ENCODE measurements at places on chromosomes 5 and 9.

GRCh38 chr5:73592551-73592950, 27.0 kb downstream of the UTP15 start:
- DNase-seq = no peak

DNA sequence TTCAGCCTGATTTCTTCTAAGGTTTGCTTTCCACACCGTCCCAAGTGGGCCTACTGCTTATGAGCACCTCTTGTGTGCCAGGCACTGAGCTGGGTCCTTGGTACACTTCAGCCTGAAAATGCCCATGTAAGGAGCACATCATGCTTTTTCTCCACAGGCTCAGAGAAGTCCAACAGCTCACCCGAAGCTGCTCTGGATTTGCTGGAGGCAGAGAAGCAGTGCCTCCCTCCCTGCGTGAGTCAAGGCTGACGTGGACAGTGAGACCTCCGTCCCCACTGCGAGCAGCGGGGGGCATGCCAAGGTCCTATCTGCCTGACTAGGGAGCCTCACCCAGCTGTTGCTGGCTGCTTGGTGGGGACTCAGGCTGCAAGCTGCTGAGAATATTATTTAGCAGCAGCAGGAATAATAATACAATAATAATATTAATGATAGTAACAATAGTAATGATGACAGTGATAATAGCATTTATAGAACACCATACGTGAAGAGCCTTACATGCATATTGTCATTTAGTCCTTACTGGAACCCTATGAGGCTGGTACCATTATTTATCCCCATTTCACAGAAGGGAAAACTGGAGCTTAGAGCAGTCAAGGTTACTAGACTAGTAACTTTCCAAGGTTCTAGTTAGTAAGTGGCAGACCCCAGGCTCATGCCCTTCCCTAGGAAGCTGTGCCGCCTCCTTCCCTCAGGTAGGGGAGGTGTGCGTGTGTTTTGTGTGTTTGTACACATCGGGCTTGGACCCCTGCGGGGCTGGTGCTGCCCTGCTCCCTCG, 194.8 kb downstream of the HSPA4 start:
- no peak for DNase-seq

- no peak for DNase-seq
Observed at GRCh38 chr9:26067608-26068007, 389.4 kb upstream of the TUSC1 start.

- DNase-seq = no peak
Observed at GRCh38 chr9:113674436-113674835, 201.7 kb upstream of the ZNF618 start.

GRCh38 chr5:87368601-87369000, 44.1 kb downstream of the CCNH start:
- no peak for DNase-seq

DNA sequence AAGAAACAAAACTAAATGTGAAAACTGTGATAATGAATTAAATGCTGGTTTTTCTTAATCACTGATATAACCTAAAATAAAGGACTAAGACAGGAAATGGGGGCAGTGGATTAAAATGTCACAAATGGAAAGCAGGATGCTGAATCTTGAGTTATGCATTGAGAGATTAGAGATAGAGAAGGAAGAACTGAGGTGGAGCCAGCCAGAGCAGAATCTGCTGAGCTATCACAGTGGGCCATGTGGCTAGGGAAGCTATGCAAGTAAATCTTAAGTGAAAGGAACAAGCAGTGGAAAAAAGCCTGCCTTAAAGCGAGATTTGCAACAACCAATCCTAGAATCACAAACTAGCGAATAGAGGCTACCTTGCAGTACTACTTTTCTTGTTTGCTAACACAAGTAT, 188.5 kb upstream of the RASA1 start:
- no peak for DNase-seq

DNA sequence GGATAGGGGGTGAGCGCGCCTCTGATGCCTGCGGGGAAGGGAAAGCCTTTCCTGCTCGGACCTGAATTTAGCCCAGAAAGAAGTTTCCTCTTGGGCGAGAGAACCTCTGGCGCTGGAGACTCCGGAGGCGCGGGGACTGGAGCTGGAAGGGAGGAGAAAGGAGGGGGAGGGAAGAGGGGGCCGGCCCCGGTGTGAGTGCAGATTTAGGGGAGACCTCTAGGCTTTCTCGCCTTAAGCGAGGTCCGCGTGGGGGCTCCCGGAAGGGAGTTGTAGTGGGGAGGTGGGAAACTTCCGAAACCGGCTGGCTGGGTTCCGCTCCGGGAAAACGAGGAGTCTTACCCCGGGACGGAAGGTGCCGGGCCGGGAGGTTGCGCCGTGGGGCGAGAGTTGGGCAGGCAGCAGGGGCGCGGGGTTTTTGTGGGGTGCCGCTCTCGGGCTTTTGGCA, 1.3 kb downstream of the PCSK5 start:
- DNase-seq = peak; percentile 9

DNA sequence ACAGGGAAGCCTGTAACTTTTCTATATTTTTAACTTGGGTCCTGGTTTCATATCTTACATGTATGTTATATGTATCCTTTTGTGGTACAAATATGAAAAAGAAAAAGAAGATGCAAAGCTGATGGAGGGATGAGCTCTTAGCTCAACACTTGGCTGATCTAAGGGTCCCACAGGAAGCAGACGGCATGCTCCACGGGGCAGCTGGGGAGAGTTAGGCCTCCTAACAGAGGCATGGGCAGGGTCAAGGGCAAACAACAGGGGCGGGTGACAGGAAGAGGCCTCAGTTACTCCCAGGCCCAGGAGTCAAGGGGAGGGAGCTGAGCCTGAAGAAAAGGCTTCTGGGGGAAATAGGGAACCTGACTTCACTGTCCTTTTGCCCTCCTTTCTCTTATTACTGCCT, 287.2 kb downstream of the ZSWIM6 start:
- DNase-seq = no peak

DNA sequence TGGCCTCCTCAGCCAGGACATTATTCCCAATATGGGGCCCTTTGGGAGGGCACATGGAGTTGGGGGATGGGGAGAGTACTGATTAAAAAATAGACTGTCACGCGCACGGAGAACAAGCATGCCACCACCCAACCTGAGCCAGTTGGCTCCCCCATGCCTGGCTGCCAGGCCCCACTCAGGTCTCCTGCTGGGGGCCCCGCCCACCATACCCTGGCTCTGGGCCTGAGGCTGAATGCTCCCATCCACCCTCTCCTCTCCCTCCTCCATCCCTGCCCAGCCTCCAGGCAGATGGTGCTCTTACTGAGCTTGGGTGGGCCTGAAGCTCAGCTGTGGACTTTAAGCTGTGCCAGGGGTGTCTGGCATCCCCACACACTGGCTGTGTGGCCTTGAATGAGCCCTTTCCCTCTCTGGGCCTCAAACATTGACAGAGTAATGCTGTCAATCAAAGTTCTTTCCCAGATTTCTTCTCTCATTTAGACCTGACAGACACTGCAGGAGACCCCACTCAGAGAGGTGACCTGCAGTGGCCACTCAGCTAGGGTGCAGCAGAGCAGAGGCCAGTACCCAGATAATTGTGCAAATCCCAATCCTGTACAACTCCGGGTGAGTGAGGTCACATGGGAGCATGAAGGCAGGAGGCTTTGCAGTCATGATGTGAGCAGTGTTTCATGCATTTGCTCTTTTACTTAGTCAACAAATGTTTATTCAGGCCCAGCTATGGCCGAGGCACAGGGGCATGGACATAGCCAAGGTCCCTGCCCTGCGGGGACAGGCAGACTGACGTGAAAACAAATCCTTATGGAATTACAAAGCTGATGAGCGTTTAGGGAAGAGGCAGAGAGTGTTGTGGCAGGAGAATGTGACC, 9.8 kb upstream of the SYNPO start:
- no peak for DNase-seq

DNA sequence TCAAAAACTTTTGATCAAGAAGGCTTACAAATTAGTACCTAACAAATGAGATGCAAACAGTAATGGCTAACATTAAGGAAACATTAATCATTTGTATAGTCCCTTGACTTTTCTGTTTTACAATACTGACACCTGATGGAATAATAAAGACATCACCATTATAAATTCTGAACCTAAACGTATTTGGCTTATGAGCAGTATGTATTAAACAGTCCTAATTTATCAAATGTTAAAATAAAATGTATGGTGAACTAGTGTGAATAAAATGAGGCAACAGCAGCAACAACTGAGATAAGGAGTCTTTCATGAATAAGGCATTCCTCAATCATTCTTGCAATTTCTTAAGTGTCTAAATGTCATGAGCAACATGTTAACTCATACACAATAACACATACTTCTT, 6.0 kb downstream of the PUM3 start:
- DNase-seq = no peak

GRCh38 chr5:133370904-133371303, 241.4 kb downstream of the FSTL4 start:
- no peak for DNase-seq

GRCh38 chr5:68644971-68645370, 429.4 kb downstream of the PIK3R1 start:
- no peak for DNase-seq

DNA sequence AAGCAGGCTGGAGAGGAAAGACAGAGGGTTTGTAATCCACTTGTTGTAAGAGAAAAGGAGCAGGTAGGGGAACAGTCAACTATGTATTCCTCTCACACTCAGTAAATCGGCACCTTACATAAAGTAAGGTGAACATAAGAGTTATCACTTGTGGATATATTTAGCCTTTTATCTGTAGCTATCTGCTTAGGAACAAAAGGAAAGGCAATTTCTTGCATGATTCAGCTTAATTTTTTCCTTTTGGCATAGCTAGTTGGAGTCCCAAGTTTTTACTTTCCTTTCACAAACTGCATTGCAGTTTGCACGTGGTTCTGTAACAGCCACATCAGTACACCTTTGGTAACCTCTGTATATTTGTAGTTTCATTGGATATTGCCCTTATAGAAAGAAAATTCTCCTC, 250.9 kb upstream of the PIK3R1 start:
- no peak for DNase-seq

DNA sequence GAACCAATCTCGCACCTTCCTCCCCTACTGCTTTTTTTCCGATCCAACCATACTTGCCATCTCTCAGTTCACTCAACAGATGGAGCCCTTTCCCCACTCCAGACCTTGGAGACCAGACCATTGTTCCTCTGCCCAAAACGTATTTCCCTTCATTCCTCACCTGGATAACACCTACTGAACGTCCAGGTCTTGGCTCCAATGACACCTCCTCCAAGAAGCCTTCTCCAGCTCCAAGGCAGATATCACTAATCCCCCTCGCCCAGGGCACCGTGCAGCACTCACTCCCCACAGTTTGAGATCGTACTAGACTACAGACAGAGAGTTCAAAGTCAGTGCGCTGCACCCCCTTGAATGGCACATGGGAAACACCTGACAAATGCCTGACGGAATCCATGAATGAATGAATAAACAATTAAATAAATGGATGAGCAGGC, 47.1 kb upstream of the AKNA start:
- no peak for DNase-seq

DNA sequence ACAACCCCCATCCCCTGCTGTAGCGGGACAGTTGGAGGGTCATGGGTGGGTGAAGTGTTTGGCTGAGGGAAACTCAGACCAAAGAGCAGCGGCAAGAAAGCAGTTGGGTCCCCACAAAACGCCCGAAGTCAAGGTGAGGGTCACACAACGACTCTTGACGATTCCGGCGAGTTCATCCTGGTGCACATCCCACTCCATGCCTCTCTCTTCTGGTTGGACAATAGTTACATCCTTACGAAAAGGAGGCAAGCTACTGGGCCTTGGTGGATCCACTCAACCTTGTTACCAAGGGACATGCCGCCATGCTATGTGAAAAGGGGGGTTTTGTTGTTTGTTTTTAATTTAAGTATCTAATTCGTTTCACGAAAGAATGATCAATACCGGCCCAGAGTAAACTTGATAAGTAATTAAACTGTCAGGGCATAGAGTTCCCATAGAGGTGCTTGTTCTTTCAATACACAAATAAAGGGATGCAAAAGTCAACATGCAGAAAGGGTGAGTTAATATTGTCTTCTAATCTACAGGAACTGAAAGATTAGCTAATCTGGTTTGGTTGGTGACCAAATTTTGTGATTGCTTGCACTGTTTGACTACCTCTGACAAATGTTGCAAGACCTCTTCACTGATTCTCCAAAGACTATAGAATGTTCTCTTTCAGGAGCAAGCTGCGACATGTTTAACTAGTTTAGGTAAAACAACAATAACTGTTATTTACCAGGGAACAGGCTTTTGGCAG, 732 bp upstream of the SMIM15 start:
- DNase-seq = no peak

DNA sequence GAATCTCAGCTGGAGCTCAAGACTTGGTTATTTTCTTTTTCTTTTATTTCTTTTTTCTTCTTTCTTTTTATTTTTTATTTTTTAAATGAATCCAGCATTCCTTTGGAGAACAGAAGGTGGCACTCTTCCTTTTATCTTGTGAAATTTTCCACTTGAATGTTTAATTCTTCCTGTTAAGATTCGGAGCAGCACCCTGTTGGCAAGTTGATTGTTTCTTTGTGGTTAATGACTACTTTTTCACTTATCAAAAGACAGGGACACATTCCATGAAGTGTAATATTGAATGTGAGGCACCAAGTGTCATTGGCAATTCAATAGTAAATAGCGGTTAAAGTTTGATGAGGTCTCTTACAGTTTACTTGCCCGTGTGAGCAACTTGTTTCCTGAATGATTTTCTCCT, 240.5 kb upstream of the CHD1 start:
- DNase-seq = no peak

GRCh38 chr5:27381686-27382085, 343.3 kb upstream of the CDH9 start:
- DNase-seq = no peak

DNA sequence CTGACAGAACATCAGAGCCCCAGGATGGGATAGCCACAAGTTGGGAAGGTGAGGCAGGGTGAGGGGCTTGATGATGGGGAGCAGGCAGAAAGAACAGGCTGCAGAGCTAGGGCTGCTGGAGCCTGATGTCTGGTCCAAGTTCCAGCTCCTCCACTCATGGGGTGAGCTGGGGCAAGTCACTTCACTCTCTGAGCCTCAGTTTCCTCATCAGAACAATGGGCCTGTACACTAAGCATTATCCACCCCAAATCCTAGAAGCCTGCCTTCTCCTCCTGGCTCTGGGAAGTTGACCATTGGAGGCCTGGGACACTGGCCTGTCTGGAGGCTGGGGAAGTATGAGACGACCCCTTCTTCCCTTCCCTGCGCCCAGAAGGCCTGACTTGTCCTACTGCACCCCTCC, 51.8 kb upstream of the PSD2 start:
- no peak for DNase-seq
